ENCODE measurements at places on chromosomes 2 and 18.

GRCh38 chr18:9900699-9901098 is 13.1 kb upstream of the VAPA start:
- DNase-seq, result no peak

- no peak for DNase-seq
Measured at GRCh38 chr2:160358046-160358445, 135.6 kb downstream of the RBMS1 start.

- no peak for DNase-seq
Measured at GRCh38 chr2:6442252-6442985, 423.3 kb downstream of the CMPK2 start.

DNA sequence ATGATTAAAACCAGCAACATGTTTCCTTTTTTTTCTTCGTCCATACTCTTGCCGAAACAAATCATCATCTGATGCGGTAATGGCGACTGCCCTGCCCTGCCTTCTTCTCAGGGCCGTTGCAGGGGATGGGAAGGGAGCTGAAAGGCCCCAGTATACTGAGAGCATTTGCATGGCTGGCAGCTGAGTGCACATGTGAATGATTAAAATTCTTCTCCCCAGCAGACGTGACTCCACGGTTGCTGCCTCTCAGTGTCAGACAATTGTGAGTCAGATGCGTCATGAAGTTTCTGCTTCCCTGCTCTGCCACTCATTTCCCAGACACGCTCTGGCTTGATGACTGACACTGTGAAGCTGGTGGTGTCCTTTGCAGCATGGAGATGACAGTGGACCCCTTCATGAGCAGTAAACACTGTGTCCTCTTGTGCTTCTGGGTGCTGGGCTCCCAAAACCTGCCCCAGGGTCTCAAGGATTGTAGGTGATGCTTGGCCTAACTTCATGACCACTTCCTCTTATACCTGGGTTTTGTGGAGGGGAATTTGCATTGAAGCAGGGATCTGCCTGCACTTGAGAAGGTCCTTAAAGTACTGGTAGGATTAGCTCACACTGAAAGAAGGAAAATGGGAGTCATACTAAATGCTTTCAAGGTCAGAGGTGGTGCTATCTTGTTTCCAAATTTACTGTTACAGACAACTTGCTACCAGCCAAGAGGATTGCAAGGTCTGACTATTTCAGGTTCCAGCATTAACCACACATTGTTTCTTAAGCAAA is 222.5 kb upstream of the COPS8 start:
- DNase-seq, result no peak
